ENCODE measurements at places on chromosomes 7 and 10.

DNA sequence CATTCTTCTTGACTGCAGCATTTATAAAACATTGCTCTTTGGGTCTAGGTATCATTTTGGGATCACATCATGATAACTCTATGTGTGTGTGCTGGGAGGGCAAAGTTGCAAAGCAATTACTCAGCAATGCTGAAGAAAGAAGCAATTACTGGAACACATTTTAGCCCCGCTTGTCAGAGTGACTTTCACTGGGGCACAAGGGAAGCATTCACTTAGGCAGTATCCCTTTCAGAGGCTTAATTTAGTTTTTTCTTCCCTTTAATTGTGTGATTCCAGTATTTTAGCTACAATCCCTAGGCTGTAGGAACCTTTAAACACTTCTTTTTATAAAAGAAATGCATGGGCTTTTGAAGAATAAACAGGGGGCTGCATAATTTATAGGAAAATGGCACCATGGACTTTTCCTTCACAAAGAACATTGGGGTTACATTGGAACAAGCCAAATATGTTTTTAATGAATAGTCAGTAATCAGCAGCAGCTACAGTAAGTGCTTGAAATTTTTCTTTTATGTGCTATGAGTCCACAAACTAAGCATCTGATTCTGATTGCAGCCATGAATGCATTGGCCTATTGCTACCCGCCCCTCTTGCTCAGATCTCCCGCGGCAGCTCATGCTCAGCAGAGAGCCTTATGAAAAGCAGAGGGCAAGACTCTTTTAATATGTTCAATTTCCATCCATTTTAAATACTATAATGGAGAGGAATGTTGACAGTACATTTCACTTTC is 51.2 kb upstream of the NXPH1 start:
- DNase-seq = no peak

DNA sequence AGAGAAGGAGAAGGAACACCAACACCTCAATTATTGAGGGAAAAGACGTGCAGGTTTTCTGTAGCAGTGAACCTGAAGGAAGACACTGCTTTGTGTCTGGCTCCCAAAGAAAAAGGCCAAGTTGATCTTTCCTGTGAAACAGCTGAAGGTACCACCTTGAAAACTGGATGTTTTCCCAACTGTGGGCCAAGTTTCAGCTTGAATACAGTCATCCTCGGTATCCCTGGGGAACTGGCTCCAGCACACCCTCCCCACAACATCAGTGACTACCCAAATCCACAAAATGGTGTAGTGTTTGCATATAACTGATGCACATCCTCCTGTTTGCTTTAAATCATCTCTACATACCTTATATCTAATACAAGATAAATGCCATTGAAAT is 297.0 kb upstream of the PITRM1 start:
- no peak for DNase-seq

DNA sequence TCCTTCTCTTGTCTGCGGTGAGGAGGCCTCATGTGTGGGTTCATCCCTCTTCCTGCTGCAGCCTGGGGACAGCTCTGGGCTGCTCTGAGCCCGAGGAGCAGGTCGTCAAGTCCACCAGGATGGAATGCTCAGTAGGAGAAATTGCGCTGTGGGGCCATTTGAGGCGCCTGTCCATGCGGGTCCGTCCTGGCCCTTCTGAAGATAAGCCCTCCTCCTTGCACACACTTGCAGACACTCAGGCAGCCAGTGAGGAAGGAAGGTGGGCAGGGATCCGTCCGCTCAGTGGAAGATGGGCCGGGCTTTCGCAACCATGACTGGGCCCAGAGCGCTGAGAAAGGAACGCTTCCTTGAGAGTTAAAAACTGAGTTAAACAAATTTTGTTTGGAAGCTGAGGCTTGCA is 356.8 kb downstream of the GLRX3 start:
- DNase-seq = no peak

- DNase-seq = no peak
Measured at GRCh38 chr7:2487586-2488271, 11.5 kb upstream of the GRIFIN start.

DNA sequence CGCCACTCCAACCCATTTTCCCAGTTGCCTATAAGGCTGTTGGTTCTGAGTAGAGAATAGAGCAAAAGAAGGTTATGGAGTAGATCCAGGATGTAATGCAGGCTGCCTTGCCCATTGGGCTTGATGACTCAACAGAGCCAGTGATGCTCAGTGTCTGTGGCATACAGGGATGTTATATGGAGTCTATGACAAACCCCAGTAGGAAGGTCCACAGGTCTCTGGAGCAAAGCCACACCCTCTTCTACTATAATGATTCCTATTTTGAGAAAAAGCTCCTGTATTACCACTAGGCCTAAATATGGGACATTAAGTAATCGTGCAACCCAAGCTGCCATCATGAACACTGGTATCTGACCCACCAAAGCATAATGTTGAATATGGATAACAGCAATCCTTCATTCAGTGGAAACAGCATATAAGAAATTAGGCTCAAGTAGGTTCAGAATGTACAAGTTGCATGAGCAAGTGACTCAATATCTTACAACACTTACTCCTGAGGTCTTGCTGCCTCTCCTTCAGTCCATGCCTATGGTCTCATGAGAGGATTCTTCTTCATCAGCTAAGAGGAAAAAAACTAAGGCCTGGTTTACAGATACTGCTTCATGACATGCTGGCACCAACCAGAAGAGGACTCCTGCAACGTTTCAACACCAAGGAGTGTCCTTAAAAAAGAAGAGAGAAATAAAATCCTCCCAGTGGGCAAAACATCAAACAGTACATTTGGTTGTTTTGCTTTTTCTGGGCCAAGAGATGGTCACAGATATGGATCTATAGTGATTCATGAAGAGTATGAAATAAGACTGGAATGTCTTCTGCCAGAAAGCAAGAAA is 14.8 kb upstream of the FHIP2A start:
- no peak for DNase-seq

- DNase-seq = peak; percentile 96
Measured at GRCh38 chr7:30504301-30505173, at the start of gene GGCT. TSS of gene GGCT (minus strand) at chr7:30504829. CDS start at chr7:30504709, 120 bp downstream.
